ENCODE measurements at places on chromosomes 6 and 20.

GRCh38 chr20:3156811-3157619, 2.6 kb downstream of the FASTKD5 start:
- no peak for DNase-seq

DNA sequence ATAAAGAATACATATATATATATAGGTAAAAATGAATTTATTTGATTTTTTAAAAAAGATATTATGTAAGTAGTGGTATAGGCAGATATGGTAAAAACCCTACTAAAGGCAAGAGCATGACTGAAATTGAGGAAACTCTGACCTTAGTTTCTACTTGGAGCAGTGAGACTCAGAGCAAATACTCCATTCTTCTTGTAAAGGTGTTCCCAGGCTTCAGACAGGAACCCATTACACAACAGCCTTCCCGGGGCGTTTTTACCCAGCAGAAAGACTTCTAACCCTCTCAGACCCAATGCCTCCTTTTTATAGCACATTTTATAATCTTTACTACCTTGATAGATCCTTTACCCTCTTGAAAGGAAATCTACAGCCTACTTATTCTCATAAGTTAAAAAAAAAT, 124.5 kb downstream of the MTFR2 start:
- no peak for DNase-seq

DNA sequence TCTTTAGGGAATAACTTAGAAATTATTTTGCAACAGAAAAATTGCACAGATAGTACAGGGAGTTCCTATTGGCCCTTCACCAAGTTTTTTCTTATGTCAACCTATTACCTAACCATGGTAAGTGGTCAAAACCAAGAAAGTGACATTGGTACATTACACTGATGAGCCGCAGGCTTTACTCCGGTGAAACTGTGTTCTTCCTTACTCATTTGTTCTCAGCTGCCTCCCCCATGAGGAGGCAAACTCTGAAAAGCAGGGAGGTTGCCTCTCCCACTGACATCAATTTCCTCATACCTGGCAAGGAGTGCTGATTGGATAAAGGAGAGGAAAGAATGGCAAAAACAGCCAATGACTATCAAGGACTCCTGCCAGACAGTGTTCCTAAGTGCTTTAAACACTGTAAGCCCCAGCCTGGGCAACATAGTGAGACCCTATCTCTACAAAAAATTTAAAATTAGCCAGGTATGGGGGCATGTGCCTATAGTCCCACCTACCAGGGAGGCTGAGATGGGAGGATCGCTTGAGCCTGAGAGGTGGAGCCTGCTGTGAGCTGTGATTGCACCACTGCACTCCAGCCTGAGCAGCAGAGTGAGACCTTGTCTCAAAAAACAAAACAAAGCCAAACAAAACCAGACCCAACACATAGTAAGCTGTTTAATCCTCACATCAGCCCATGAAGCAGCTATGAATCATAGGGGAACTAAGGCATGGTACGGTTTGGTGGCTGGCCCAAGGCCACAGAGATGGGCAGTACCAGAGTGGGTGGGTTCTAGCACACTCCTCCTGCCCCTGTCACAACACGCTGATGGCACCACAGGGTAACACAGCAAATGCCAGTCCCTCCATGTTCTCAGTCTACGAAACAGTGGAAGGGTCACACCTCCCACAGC, 24.7 kb downstream of the C20orf203 start:
- DNase-seq, result no peak

DNA sequence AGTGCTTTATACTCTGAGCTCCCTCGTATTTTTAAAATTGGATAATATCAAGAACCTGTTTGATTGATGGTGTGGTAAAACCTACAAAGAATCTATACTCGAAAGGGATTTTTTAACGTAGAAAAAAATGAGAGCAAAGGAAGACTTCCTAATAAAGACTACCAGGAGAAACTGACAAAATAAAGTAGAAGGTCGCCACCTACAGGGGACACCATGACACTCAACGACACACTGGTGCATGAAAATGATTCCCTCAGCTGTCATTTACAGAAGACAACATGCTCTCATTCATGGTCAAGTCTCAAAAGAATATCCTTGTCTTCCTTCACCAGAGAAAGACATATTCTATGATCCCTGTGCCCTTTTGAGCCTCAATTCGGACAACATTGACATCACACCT, 10.1 kb upstream of the NHSL1 start:
- no peak for DNase-seq

- DNase-seq, result no peak
Observed at GRCh38 chr20:22428051-22428450, 156.3 kb downstream of the FOXA2 start.

DNA sequence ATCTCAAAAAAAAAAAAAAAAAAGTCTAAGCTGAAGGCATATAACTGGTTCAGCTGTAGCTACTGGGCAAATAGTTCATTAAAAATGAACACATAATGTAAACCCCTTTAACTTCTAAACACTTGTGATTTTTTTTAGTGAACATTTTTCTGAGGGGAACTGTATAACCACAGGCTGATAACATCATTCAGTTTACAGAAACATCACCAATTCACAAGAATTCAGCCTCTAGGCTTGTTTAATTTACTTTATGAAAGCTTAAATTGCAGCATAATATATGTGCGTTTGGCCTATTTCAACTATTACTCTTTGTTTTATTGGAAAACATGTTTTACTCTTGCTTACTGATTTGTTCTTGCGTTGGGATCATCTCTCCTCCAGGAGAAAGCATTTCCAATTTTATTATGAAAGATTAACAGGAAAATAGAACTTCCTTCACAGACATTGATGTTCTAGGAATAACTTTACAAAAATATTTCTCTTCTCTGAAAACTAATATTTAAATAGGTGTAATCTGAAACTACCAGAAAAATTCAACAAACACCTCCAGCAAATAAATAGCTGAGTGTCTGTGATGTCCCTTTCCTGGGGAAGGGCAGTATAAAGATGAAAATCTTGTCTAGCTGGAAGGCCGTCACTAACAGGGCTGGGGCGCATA, 284.5 kb downstream of the UST start:
- DNase-seq, result no peak

DNA sequence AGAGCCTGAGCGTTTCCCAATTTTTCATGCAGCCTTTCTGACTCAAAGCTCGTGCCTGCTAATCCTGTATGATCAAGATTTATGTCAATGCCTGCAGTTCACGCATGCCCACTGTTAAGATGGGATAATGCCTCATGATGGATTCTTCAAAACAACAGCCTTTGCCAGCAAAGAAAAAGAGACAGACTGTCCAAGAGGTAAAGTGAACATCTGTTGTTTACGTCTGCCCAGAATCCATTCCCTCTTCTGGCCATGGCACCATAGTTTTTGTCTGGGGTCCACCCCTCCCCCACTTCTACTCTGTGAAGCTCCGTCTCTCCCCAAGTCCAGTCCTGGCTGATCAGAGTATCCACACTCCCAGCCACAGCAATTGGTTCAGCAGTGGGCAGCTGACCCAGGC, 91.9 kb upstream of the EYA2 start:
- DNase-seq, result no peak

GRCh38 chr6:167129159-167129558, 6.3 kb downstream of the CCR6 start:
- no peak for DNase-seq

- peak; percentile 54 for DNase-seq
Observed at GRCh38 chr6:111804627-111805235, 68.5 kb downstream of the FYN start.

GRCh38 chr6:39153766-39154397, 38.9 kb upstream of the SAYSD1 start:
- no peak for DNase-seq

GRCh38 chr6:57193177-57193576, 21.1 kb downstream of the BAG2 start:
- no peak for DNase-seq

GRCh38 chr6:43764772-43765171, 5.2 kb upstream of the VEGFA start:
- no peak for DNase-seq

DNA sequence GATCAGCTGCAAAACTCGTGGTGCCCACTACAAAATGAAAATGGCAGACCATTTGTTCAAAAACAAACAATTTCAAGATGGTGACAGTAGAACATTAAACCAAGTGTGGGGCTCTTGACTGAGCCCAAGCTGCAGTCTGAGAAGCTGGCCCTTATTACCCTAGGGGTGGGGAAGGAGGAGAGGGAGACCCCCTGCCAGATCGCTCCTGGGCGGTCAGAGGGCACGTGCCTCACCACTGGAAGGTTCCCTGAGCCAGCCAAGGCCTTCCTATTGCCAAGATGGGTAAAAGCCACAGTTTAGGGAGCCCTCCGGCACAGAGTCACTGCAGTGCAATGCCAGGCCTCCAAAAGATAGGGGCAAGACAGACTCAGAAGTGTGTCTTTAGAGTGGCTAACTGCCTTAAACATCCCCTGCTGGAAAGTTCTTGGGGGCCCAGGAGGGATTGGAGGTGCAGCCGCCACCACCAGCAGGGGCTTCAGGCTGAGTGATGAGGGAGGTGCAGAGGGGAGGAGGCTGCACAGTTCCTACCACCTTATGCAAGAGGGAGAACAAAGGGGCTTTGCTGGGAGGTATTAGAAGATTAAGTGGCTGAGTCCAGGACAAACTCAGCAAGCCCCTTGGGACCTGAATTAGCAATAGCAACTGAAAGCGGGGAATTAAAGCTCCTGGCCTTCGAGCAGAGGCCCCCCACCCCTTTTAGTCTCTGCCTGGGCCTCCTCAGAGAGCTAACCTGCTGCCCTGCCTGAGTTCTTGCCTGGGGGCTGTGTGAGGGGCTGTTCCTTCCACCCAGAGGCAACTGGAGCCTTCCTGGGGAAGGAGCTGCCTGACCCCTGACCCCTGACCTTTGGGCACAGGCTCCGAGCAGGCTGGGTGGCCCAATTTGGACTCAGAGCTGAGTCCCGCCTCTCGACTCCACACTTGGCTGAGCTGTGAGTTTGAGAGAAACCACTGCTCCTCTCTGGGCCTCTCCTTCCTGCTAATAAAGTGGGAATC, 88.4 kb downstream of the VEGFA start:
- no peak for DNase-seq

GRCh38 chr6:11035616-11036350, 8.3 kb downstream of the ELOVL2 start:
- DNase-seq, result no peak
